Pulmonary artery endothelial cell (primary cell): ENCODE measurements at places on chromosomes 3 and 15. TPM values are rescaled to one million over a fixed set of nuclear protein-coding genes. Genes with fewer than 3 reads are reported as not detected.

CILP gene
- total RNA-seq, result not detected in 2 replicates

MESP2 gene
- total RNA-seq, result 0.14 TPM in 1 of 2 replicates, not detected in the other

PHC3 gene
- total RNA-seq, result 11.1 and 18.0 TPM in 2 replicates

CMTM6 gene
- 105 and 138 TPM in 2 replicates for total RNA-seq

ERC2 gene
- total RNA-seq, result 0.53 and 1.6 TPM in 2 replicates

DHX36 gene
- total RNA-seq, result 29.8 and 45.3 TPM in 2 replicates

DNA sequence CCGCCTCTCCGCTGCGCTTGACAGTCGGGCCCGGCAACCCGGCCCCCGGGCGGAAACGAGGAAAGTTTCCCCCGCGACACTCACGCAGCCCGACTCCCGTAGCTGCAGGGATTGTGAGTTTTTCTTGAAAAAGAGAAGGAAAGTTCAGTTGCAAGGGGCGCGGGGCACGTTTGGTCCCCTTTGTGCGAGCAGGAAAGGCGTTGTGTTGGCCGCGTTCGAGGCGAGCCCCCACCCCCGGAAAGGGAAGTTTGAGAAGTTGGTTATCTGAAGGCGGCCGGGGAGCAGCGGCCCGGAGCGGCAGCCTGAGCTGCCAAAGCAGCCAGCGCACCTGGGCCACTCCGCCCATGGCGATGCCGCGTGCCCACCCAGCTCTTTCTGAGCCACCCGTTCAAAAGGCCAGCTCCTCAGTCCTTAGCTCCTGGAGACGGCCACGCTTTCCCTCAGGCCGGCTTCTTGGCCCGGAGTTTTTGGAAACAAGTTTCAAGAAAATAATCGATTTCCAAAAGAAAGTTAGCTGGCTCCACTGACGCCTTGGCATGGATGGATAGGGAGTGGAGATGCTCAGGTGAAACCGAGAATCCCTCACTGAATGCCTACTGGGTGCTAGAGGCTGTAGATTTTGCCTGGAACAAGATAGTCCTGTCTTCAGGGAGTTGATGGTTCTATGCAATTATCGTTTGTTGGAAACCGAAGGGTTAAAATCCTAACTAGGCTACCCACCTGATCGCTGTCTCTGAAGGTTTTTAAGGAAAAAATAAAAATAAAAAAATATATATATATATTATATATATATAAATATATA, 832 bp downstream of the TGFBR2 start:
- DNase-seq, result no peak

GRCh38 chr3:72418856-72419255, 429.4 kb downstream of the SHQ1 start:
- no peak for DNase-seq

DNA sequence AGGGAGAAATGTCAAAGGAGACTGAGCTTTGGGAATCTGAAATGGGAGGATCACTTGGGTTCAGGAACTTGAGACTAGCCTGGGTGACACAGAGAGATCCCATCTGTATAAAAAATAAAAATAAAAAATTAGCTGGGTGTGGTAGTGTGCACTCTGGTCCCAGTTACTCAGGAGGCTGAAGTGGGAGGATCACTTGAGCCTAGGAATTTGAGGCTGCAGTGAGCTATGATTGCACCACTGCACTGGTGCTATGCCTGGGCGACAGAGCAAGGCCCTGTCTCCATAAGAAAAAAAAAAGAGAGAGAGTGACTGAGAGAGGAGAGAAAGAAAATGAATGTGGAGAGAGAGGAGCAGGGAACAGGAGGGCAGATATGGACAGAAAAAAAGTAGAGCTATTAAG, 72.8 kb downstream of the SENP2 start:
- DNase-seq, result no peak

DNA sequence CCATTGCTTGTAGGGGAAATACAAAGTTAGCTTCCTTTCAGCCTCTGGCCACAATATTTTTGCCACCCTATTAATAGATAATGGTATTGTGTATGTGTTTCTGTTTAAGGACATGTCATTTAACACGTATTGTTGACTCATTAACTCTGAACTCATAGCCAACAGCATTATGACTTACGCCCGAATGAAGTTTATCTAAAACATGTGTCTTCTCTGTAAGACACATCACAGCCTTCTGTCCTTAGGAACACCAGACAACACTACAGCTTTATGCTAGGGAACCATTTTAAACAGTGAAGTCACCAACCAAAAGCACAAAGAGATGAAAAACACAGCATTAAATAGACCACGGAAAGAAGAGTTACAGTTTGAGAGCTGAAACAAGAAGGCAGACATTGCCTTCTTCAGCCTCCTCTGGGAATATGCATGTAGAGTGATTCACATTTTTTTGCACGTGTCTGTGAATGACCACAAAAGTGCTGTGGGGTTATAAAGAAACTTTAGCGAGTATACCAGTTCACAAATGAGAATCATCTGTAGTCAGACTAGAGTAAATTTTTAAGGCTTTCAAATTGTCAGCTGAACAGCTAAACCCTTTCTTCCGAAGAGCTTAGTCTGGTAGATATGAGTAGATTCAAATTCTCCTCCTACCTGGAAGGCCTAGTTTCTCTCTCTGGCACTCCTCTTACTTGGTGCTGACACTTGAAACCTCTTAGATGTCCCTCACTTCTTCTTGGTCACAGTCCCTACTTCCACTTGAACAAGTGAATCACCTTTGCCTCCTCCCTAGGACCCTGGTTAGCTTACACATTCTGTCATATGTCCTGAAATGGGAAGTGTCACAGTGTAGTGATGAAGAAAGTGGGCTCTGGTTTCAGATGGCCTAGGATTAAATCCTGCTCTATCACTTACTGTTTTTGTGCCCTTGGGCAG, 32.2 kb downstream of the MCTP2 start:
- no peak for DNase-seq

DNA sequence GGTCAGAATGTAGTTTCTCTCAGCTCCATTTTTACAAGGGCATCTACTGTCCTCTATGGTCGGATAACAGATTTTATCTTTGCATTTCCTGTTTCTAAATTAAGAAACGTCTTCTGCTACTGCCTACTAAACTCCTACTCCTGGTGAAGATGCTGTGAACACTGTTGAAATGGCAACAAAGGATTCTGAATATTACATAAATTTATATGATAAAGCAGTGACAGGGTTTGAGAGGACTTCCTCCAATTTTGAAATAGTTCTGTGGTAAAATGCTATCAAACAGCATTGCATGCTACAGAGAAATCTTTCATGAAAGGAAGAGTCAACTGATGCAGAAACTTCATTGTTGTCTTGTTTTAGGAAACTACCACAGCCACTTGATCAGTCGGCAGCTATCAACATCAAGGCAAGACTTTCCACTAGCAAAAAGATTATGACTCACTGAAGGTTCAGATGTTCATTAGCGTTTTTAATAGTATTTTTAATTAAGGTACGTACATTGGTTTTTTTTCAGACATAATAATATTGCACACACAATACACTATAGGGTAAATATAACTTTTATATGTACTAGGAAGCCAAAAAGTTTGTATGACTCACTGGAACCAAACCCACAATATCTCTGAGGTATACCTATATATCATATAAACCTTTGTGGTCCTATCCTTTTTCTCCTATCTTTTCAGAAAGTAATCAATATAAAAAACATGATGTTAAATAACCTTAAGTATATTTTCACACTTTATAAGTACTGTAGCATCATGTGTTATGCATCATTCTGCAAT, 156.1 kb downstream of the STAG1 start:
- no peak for DNase-seq

- DNase-seq, result no peak
Measured at GRCh38 chr3:46449755-46450552, 14.8 kb downstream of the LTF start.

GRCh38 chr15:83697716-83698115, 43.8 kb downstream of the ADAMTSL3 start:
- DNase-seq, result no peak

- DNase-seq, result no peak
Measured at GRCh38 chr3:30804984-30805383, 89.5 kb downstream of the GADL1 start.

DNA sequence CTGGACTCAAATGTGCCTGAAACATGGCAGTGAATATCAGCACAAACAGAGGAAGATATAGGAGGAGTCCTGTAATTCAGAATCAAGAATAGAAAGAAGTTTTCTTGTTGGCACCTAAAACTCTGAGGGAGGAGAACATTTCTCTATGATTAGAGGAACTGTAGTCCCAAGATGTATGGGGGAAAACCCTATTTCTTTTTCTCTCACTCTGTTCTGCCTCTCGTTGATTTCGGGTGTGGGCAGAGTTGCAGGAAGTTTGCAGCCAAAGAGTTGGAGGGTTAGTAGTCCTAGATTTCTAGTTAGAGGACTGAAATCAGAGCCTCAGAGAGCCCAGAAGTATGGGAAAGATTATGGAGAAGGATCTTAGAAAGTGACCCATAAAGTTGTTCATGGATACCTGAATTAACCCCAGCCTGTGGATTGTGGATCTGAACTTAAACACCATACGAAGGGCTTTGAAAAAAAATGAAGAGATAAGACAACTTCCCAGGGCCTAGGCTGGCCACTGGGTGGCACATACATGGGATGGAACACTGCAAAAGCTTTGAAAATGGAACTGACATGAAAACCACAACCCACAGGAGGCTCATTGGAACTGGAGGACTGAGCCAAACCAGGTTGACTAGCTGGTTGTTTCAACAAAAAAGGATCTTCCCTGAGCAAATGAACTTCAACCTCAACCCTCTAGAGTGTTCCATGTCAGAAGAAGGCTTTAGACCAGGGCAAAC, 34.6 kb downstream of the FMN1 start:
- no peak for DNase-seq

DNA sequence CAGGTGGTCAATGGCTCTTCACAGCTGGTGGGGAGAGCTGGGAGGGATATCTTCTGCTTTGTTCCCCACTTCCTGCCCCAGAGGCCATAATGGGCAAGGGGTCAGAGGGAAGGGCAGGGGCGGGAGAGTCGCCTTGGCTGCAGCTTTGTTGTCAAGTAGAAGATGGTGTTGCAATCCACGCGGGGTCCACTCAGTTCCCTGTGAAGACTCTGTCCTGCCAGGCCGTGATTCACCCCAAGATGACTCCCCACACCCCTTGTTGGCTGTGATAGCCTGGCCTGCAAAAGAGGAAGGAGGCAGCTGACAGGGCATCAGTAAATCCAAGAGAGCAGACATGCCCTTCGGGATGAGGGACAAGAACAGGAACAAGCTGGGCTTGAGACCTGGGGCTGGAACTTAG, 6.9 kb downstream of the GALNT15 start:
- no peak for DNase-seq

- no peak for DNase-seq
Measured at GRCh38 chr3:122903171-122903570, 108.3 kb downstream of the SLC49A4 start.

- no peak for DNase-seq
Measured at GRCh38 chr3:63528325-63529000, 124.0 kb upstream of the SNTN start.
